Putamen (tissue), 1 donor: ENCODE measurements at places on chromosomes 1 and 21.

- DNase-seq, result no peak
Measured at GRCh38 chr1:159554261-159554660, 18.5 kb upstream of the OR10J5 start.

DNA sequence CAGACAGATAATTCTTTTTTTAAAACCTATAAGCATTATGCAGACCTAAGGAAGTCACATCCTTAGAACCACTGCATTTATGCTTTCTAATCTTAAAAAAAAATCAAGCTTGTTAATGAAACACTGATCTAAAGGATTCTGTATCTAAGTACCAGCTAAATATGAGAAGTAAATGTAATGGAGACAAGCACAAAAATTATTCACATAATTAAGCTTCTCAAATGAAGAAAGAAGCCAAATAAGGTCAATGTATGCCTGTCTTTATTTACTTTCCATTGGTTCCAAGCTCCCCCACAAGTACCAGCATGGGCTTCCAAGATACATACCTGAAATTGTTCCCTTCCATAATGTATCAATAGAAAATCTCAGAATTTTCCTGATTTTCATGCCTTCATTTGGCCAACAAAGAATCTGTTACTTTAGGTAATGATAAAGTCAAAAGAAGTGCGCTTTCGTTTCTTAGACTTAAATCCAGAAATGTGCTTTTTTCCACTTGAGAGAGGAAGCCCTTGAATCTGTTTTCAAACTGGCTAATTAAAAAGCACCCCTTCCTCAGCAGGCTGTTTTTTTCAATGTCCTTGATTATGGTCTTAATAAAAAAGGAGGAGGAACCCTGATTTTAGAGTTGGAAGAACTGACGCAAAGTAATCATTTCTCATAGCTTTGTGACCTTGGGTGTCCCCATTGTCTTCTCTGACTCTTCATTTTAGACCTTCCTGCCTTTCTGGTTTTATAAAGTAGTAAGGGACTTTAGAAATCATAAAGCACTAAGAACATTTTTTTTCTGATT, 3.8 kb downstream of the RGS2 start:
- no peak for DNase-seq

- no peak for DNase-seq
Measured at GRCh38 chr1:232223183-232223708, 406.7 kb downstream of the SIPA1L2 start.

GRCh38 chr1:91617285-91617765, 116.7 kb downstream of the CDC7 start:
- no peak for DNase-seq
